ENCODE measurements at places on chromosomes 7 and 10.

GRCh38 chr10:46263831-46264268 is 22.9 kb upstream of the ANTXRL start:
- DNase-seq: no peak

DNA sequence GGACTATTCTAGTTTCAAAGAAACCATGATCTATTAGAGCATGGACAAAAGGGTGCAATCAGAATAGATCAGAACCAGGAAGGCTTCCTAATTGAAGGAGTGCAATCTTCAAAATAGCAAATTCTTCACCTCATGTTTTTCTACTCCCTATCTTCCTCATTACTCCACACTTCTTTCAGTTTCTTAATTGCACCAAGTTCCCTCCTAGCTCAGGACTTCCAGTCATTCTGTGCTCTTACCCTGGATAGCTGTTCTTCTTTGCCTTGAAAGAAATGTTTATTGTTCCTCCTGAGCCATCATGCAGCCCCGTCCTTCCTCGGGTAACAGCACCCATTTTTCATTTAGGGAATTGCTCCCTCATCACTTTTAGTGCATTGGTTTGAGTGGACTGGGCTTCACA is 23.1 kb downstream of the TRPV5 start:
- DNase-seq: no peak

GRCh38 chr7:149126662-149127266 is 640 bp upstream of the ZNF425 start:
- DNase-seq: peak; percentile 37

GRCh38 chr7:35019179-35019729 is 18.0 kb downstream of the DPY19L1 start:
- no peak for DNase-seq

DNA sequence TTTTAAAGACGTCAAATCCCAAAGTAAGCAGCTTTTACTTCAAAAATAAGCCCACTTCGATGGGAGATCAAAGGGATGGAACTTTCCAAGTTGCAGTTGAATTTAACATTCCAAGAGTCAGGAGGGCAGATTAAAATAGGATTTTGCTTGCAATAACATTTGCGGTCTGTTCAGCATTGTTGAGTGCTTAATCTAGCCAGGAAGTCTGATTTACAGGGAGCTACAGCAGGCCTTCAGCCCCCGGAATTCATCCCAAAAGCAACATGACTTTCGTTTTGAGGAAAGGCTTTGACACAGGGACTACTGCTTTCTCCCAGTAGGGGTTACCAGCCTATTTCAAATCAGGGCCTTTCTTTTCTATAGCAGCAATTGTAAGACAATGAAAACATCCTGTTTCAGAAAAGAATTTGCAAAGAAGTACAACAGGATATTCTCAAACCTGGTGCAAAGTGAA is 279.6 kb upstream of the PITRM1 start:
- peak; percentile 72 for DNase-seq

DNA sequence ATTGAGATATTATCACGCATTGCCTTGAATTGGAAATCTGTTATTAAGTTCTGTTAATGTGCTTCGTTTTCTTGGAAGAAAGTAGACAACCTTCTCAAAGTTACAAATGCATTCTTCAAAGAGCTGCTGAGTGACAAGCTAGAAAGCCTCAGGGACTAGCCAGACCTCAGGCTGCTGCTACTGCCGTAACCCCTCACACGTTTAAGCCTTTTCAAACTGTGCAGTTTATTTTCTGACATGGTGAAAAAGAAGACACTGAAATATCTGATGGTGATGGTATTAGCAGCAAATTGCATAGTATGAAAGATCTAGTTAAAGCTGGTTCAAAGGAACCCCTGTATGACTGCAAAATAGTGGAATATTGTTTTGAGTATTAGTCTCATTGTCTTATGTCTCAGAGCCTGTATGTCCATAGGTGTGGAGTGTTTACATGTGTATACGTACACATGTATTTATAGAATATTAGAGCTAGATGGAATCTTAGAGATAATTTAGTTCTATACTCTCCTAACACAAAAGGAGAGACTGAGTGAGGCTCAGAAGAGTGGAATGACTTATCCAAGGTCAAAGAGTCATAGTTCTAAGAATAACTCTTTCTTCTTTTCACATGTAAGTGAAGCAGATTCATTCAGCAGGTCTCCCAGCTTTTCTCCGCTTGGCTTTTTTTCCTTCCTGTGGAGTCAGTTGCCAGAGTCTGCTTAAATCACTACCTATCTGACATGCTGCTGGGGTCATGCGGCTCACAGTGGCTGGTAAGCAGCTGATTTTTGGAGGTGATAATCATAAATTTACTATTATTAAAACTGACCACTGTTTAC is 431.9 kb downstream of the PLXDC2 start:
- peak; percentile 52 for DNase-seq

GRCh38 chr7:100485471-100485876 is 1.7 kb downstream of the NYAP1 start:
- DNase-seq: no peak

DNA sequence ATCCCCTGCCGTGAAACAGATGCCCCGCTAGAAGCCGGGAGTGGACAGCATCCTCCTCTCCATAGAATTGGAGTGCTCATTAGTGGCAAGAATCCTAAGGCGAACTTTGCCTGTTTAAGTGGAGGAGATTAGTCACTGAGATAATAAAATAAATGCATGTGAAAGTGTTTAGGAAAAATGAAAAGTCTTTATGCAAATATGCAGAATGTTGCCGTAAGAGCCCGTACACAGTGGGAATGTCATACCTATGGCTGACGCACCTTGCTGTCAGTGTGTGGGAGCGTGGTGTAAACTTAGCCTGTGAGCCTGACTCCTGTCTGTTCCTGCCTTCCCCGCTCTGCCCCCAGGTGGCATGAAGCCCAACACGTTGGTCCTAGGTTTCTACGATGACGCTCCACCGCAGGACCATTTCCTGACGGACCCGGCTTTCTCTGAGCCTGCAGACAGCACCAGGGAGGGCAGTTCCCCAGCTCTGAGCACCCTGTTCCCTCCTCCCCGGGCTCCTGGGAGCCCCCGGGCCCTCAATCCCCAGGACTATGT is 1.7 kb upstream of the TRIP6 start:
- DNase-seq: peak; percentile 58

- no peak for DNase-seq
Observed at GRCh38 chr10:105857268-105858264, 1216.5 kb downstream of the SORCS3 start.

GRCh38 chr10:18246967-18247366 is 106.7 kb downstream of the CACNB2 start:
- DNase-seq: no peak

DNA sequence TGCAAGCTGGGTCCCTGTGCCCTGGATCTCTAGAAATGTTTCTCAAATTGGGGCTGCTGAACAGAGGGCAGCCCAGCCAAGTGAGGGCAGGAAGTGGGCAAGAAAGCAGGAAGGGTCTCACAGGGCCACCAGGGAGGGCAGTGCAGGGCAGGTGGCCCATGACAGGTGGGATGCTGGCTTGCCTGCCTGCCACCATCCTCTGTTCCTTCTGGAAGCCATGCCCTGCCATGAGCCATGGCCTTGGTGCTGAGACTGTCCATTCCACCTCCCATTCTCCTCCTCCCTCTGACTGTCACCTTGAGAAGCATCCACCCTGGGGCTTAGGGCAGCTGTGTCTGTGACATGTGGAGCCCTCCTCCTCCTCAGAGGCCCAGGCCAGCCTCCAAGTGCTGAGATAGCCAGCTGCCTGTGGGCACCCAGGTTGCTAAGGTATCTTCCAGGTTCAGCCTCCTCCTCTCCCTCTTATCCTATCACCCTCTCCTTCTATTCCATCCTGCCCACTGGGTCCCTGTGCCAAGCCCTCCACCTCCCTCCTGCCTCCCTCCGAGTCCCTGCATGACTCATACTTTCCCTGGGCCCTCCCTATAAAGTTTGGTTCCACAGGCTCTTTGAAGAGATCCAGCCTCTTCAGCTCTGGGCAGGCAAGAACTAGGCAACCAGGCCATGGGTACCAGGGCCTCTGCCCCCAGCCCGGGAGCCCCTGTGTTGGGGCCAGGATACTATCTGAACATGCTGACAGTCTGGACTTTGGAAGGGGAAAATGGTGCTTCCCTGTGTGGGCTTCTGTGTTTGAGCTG is 1.3 kb downstream of the VSIR start:
- no peak for DNase-seq

DNA sequence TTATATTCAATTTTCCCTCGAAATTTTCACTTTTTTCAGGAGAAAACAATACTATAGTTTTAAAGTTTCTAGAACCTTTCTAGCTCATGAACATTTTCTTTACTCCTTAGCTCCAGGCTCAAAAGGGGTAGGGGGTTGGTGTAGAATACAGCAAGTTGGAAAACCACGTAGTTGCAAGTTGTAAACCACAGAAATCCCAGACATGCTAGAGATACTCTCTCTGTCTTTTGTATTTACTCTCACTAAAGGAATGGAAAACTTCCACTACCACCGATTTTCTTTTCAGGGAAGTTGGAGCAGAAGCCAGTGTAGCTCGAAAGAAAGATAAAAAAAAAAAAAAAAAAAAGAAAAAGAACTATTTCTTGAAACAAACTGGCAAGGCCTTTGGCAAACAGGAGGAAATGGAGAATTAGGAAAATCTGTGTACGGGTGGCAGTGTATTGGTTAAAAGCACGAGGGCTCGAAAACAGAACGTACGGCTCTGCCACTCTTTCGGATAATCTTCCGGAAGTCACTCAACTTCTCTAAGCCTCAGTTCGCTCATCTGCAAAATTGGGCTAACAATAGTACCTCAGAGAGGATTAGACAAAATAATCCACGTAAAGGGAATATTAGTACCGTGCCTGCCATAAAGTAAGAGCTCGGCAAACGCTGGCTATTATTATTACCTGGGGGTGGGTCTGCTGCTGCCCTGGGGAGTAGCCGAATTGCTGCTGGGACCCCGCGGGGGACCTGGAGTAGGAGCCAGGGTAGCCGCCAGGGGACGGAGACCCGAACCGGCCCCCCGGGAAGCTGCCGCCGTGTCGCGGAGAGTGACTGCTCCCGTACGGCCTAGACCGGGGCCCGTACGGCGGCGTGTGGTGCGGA is 628 bp downstream of the MPLKIP start:
- peak; percentile 65 for DNase-seq

GRCh38 chr10:29256586-29256985 is 32.3 kb upstream of the LYZL1 start:
- DNase-seq: no peak

DNA sequence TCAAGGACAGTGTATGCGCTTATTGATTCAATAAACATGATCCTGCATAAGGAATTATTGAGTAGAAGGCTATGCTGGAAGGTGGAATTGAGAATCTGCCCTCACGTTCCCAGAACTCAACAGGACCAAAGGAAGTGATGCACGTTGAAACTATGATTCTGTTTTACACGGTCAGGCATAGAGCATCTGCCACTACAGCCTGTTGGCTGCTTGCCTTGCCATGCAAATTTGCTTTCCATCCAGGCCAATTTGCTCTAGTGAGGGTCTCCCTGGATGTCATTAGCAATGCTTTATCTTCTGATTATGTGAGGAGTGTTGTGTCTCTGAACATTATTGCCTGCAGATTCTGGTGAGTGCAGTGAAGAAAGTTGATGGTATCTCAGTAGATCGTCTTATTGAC is 132.9 kb downstream of the ADRA2A start:
- DNase-seq: no peak

GRCh38 chr10:131892806-131893675 is 7.8 kb upstream of the PPP2R2D start:
- DNase-seq: no peak

DNA sequence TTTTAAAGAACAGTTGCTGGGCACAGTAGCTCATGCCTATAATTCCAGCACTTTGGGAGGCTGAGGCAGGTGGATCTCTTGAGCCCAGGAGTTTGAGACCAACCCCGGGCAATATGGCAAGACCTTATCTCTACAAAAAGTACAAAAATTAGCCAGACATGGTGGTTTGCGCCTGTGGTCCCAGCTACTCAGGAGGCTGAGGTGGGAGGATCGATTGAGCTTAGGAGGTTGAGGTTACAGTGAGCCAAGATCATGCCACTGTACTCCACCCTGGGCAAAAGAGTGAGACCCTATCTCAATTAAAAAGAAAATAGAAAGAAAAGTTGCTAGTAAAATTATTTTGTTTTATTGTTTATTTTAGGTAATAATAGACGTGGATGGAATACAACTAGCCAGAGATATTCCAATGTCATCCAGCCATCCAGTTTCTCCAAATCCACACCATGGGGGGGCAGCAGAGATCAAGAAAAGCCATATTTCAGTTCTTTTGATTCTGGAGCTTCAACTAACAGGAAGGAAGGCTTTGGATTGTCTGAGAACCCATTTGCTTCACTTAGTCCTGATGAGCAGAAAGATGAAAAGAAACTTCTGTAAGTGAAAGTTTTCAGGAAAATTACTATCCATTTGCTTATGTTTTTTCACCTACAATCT is 3.0 kb downstream of the NUP42 start:
- peak; percentile 29 for DNase-seq

- no peak for DNase-seq
Observed at GRCh38 chr10:103578782-103579382, 85.4 kb downstream of the NEURL1 start.

DNA sequence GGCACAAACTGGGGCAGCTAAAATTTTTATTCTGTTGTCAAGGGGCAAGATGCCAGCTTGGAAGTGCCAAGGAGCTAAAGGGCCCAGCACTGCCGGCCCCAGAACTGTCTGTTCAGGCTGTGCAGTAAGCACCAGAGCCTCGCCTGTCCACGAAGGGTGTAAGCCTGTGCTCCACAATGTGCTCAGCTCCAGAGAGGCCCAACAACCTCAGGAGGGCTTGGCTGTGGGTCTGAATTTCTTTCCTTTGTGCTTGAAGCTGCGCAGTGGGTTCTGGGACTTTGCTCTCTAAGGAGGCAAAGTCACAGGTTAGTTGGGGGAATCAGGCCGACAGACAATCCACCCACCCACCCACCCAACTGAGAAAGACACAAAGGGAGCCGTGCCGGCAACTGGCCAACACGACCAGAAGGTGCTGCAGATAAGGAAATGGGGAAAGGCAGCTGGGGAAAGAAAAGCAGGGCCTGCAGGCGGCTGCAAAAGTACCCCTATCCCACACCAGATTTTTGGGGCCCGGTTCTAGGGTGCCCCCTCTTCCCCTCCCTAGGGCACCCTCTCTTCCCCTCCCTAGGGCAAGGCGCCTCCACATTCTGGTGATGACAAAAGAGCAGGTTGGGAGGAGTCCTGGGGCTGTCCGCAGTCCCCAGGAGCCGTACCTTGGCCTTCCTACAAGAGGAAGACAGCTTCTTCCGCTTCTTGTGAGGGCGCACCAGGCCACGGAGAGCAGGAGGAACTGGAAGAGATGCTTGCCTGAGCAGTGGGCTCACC is 7.7 kb downstream of the DDX56 start:
- DNase-seq: no peak

DNA sequence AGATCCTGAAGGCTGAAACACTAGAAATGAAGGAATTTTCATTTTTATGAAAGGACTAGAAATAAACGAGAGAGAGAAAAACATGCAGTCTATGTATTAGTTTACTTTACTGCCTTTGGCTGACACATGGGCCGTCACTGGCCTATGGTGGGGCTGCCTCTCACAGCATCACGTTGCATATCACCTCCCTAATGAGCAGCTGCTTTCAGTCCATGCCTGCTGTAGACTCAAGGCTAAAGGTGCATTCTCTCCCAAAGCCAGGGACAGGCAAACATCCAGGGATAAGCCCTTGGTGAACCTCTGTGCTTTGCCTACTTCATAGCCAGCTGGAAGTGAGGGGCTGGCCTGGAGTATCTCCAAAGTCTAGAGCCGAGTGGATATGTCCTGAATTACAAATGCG is 359.4 kb downstream of the GPAM start:
- no peak for DNase-seq

GRCh38 chr10:48729941-48730457 is 45.3 kb downstream of the WDFY4 start:
- no peak for DNase-seq

Data from GM23338 (cell line).